ENCODE measurements at places on chromosomes 11 and 22.
A peak's percentile ranks its signal among the peaks of the same experiment; 100 is the strongest.

- DNase-seq, result no peak
These were observed 81.4 kb downstream of the PPP6R3 start for GRCh38 chr11:68541991-68542390.

- no peak for DNase-seq
These were observed 5.9 kb downstream of the RNF215 start for GRCh38 chr22:30381264-30381663.

DNA sequence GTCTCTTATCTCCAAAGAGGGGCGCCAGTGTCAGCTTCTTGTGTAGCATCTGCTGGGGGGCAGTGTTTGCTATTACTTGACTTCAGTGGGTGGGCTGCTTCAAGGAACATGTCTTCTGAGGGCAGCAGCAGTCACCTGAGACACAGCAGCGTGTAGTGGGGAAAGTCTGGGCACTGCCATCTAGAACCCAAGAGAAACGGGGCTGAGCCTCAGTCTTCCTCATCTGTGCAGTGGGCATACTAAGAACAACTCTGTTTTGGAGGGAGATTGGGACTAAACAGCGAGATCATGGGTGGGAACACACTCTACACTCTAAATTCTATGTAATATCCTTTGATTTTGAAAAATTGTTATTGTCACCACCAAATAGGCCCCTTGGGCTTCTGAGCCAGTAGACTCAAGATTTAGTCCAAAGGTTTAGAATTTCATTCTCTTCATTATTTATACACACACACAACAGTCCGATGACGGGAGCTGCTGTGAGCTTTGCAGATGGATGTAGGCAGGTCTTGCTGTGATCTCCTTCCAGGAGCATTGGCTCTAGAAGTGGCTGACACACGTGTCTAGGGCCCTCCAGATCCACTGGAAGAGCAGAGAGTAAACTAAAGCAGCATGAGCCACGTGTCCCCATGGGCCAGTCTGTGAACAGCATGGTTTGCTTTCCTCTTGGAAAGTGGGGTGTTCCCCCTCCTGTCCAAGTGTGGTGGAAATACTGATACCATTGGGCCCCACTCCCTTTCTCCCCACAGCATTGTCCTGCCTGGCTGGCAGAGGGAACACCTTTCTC, 51.8 kb downstream of the TRAF6 start:
- DNase-seq, result no peak

- DNase-seq, result no peak
These were observed 30.2 kb upstream of the CFAP300 start for GRCh38 chr11:102017026-102017425.

- no peak for DNase-seq
These were observed 66.6 kb downstream of the MED15 start for GRCh38 chr22:20573833-20574615.

DNA sequence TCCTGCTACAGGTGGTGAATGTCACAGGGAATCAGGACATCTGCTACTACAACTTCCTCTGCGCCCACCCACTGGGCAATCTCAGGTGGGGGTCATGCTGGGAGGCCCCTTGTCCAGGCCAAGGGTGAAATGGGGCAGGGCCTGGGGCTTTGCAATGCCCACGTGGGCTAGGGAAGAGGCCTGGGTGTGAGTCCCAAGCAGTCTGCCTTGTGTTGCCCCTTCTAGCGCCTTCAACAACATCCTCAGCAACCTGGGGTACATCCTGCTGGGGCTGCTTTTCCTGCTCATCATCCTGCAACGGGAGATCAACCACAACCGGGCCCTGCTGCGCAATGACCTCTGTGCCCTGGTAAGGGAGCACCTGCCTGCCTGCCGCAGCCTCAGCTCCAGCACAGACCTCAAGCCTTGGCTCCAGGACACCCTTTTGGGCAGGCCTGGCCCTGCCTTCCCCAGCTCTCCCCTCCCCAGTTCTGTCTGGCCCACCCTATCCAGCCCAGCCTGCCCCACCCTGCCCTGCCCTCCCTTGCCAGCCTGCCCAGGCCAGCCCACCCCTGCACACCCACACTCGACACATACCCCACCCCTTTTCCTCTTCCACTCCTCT, 9.1 kb upstream of the TAGLN start:
- no peak for DNase-seq

GRCh38 chr11:120871194-120871593, 152.7 kb upstream of the TBCEL start:
- no peak for DNase-seq

- DNase-seq, result no peak
These were observed 35.3 kb downstream of the IL18 start for GRCh38 chr11:112128483-112129121.

DNA sequence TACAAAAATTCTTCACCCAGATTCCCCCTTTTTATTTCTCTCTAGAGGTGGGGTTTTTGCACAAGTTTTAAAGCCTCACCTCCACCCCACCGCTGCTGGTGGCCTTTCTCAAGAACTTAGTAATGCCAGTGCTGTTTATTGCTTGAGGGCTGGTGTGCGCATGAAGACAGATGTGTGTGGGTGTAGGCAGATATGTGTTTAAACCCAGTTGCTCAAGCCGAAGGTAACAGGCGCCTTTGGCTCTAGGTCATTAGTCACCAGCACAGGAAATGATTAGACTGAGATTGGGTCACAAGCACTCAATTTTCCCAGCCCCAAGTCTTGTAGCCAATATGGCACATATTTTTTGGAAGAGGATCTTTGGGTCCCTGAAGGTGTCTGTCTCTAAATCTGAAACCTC, 2.7 kb upstream of the CLMP start:
- no peak for DNase-seq

GRCh38 chr11:69479591-69480271, 1.7 kb upstream of the LINC01488 start:
- DNase-seq, result no peak

GRCh38 chr22:21698430-21699329, 32.9 kb downstream of the PPIL2 start:
- no peak for DNase-seq

DNA sequence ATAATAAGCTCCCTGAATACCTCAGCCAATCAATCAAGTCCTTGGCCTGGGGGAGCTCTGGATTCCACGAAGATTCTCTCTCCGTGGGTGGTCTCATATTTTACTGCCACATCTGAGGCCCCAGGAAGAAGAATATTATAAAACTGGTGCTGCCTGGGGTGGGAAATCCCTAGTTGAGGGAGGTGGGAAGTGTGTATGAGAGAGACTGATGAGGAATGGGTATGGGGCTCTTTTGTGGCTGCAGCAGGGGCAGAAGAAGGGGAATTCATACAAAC, 71.5 kb downstream of the SYN3 start:
- DNase-seq, result no peak

DNA sequence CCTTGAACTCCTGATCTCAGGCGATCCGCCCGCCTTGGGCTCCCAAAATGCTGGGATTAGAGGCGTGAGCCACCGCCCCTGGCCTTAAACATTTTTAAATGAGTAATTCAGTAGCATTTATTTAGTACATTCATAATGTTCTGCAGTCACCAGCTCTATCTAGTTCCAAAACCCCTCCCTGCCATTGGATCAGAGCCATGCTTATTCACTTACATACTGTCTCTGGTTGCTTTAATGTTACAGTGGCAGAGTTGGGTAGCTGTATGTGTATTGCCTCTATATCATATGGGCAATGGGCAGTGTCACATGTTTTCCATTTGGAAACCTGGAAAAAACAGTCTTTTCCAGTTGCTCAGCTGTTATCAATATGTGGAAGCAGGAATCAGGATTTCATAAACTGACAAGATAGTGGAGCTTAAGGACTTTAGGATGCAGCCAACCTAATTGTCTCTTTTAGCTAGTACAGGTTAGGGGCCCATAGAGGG, 10.5 kb downstream of the COA4 start:
- no peak for DNase-seq

DNA sequence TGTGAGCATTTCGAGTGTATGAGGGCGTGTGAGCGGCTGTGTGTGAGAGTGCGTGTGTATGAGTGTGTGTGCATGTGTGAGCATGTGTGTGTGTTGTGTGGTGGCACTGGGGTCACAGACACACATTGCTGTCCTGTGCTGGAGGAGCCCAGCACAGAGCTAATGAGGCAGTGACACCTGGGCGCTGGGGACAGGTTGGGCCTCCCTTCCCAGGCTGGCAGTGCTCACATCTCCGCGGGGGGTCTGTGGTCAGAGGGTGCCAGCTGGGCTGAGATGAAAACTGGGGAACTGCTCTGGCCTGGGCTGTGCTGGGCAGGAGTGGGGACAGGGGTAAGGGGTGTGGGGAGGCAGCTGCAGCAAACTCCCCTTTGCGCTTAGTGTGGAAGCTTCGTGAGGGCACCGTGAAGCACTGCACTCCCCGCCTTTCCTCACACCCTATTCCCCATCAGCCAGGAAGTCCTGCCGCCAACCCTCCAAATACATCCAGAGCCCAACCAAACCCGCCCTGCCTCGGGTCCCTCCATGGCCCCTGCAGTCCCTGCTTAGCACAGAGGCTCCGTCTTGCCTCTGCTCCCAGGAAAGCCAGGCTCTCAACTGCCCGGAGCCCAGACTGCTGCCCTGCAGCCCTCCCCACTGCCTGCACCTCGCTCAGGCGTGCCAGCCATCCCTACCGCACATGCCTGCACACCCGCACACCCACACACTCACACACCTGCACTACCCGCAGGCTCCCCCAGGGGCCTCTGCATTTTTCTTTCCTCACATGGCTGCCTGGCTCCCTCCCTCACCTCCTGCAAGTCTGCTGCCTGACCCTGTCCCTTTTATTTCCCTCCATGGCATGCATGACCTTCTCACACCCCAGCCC, 62.0 kb upstream of the THY1 start:
- no peak for DNase-seq

GRCh38 chr11:12248330-12248729, 129.0 kb upstream of the PARVA start:
- no peak for DNase-seq

- no peak for DNase-seq
These were observed 455.6 kb downstream of the BUD13 start for GRCh38 chr11:116317212-116317611.

GRCh38 chr22:28815111-28815510, 14.7 kb upstream of the XBP1 start:
- no peak for DNase-seq

DNA sequence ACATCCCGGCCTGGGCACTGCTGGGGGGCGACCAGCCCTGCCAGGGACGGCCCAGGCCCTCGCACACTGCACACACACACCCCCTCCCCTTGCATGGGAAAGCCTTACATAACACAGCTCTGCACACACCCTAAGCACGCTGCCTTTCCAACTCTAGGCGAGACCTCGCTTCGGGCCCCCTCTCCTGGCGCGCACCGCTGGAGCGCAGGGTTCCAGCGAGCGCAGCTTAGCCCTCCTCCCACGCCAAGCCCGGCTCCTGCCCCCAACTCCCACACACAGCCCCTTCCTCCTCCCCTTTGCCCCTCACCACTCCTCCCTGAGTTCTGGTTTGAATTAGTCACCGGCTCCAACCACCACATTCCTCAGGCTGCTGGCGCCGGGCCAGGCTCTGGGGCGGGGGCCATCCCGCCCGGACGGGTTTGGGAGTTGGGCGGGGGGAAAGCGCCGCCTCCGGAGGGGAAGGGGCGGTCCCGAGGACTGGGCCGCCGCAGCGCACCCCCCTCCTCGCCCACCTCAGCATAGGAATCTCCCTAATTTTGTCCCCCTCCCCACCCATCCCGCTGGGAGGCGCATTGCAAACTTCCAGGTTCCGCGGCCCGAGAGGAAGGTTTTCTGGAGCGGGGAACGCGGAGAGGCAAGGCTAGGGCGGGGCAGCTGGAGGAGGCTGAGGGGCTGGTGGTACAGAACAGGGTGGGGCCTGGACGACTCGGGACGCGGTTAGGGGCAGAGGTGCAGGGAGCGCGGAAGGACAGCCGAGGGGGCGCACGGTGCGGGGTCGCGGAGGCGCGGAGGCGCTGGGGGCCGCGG, 966 bp downstream of the AHNAK start:
- DNase-seq, result peak; percentile 68

GRCh38 chr11:92886243-92886905, 83.1 kb upstream of the MTNR1B start:
- DNase-seq, result no peak

DNA sequence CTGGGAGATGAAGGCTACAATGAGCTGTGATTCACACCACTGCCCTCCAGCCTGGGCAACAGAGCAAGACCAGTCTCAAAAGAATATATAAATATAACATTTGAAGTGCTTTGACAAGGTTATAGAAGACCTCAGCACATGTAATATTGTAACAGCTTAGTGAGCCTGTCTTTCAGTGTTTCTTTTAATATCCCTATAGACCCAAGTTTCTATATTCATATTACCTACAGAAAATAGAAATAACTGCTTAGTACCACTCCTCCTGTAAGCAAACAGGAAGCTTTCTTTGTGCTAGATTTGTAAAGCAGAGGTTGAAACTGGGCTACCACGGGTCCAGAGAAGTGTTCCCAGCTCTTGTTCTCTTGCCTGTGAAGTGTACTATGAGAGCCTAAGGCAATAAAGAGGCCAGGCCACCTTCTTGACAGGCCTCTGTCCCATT, 68.2 kb downstream of the PPP2R1B start:
- DNase-seq, result no peak

- DNase-seq, result no peak
These were observed 44.2 kb upstream of the POU2AF1 start for GRCh38 chr11:111423250-111423615.

DNA sequence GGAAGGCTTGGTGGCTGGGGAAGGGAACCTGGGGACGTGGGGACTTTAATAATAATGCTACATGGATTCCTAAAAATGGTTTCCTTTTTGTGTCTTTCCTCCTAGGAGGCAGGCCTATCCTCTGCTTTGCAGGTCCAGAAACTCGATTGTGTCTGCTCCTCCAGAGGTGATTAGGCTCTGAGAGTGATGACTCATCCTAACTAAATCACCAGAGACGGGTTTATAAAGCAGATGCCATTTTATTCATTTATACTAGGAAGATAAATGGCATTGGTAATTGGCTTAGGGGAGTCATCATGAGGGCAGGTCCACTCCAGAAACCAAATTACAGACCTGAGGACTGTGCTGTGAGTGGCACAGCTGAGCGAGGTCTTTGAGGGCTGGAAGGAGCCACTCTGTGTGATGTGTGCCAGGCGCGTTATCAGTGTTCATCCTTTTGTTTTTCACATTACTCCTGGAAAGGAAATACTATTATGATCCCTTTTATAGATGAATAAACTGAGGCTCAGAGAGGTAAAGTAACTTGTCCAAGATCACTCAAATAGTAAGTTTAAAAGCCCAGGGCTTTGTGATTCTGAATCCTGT, 7.1 kb downstream of the NLRX1 start:
- DNase-seq, result no peak

DNA sequence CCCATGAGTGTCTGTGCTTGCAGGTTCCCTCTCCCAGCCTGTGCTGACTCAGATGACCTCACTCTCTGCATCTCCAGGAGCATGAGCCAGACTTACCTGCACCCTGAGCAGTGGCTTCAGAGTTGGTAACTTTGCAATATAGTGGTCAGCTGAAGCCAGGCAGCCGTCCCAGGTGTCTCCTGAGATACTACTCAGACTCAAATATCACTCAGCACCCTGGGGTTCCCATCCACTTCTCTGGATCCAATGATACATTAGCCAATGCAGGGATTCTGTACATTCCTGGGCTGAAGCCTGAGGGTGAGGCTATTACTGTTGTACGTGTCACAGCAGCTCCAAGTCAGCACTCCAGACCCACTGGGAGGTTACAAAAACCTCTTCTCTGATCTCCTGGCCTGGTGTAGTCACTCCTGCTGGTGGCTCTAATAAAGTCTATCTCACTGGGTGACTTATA, 87.8 kb upstream of the TOP3B start:
- no peak for DNase-seq

GRCh38 chr11:102345904-102346303, 1.1 kb upstream of the BIRC2 start:
- DNase-seq, result no peak
